BE2C (cell line): ENCODE measurements at places on chromosomes 5 and 9.

GRCh38 chr5:1568201-1568979 lies 44.6 kb upstream of the LPCAT1 start:
- DNase-seq: no peak

- DNase-seq: no peak
Measured at GRCh38 chr5:67243944-67244343, 47.3 kb upstream of the CD180 start.

GRCh38 chr9:68672215-68672614 lies 32.8 kb upstream of the PIP5K1B start:
- no peak for DNase-seq

GRCh38 chr5:75551471-75551870 lies 39.8 kb downstream of the POLK start:
- DNase-seq: no peak

GRCh38 chr9:131867611-131868192 lies 127.8 kb upstream of the RAPGEF1 start:
- DNase-seq: no peak

DNA sequence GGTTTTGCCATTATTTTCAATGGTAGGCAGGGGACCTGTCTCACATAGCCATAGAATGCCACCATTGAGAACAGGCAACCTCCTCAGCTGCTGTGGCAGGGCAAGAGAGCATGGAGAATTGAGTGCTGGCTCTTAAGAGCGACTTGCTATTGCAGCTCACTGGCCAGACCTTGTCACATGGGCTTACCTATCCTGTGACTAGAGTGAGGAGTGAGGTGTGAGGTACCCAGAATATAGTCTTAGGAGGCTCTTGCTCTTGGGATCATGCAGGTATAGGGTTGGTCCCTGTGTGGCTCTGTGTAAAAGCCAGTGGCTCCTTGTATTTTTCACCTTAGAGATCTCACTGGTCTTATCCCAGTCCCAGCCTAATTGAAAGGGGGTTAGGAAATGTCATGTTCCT lies 39.8 kb upstream of the NR3C1 start:
- DNase-seq: no peak

- DNase-seq: no peak
Measured at GRCh38 chr5:118321081-118321480, 667.3 kb downstream of the DTWD2 start.

DNA sequence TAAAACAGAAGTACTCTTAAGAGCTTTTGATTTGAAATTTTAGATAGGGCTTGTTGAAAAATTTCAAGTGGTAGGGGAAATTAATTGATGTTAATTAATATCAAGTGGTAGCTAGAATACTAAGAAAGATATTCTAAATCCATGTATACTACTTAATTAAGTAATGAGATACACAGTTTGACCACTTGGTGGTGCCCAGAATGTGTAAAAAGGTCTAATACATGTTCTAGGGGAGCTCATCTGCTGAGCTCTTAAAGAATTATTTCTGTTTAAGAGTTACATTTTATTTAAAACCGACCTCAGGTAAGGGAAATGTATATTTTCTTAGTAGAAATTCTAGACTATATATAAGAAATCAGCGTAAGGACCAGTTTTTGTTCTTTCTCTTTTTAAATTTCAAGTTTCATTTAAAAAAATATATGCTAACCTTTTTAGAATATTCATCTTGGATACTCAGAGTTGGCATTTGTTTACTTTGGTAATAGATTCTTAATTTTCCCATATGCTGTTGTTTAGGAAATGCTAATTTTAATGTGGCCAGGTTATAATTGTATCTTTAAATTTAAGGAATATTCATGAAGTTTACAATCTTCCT lies 61.5 kb downstream of the LNPEP start:
- DNase-seq: peak; percentile 39

GRCh38 chr5:81767938-81768337 lies 17.0 kb upstream of the SSBP2 start:
- no peak for DNase-seq

DNA sequence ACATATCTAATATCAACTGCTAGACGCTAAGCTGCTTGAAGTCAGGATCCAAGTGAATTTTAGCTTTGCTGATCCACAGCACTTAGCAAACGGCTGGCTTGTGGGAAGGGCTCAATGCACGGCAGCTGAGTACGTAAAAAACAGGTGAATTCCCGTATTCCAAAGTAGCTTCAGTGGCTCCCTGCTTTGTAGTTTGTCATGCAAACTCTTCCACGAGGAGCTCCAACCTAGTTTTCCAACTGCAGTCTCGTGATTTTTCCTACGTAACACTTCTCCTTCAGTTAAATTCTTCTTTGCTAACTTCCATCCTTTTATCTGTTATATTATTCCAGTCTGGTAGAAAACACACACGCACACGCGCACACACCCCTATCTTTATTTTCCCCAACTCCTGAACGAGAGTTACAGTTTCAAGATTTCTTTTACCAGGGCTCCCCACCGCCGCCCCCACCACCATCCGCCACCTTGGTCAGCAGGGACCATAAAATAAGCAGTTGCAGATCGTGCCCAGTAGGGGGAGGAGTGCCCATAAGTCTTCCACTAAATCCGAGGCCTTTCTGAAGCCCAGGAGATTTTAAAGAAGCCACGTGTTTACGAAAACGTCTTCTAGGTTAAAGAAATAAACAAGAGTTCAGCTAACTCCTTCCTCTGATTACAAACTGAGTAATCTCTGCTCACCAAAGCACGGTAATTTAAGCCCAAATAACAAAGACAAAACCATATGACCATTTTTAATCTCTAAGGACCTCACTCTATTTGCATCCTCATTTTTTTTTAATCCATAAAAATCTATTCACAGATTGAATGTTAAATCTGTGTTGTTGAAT lies 34.8 kb upstream of the TRIO start:
- peak; percentile 68 for DNase-seq

- DNase-seq: peak; percentile 28
Measured at GRCh38 chr5:118791926-118792734, 196.2 kb downstream of the DTWD2 start.

GRCh38 chr5:94891565-94891964 lies 273.1 kb downstream of the SLF1 start:
- no peak for DNase-seq

DNA sequence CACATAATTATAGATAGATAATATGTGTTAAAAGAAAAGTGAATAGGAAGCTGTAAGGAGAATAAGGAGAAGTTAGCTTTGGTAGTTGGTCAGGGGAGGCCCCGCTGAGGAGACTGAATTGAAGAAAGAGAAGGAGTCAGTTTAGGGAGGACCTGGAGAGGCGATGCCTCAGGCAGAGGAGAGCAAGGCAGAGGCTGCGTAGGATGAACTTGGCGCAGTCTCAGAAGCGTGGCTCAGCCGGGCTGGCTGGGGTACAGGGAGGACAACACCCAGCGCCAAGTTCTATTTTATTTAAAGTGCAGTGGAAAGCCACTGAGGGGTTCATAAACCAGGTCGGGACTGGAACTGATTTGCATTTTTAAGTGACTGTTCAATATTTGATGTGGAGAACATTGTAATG lies 68.5 kb downstream of the PTCD2 start:
- no peak for DNase-seq

DNA sequence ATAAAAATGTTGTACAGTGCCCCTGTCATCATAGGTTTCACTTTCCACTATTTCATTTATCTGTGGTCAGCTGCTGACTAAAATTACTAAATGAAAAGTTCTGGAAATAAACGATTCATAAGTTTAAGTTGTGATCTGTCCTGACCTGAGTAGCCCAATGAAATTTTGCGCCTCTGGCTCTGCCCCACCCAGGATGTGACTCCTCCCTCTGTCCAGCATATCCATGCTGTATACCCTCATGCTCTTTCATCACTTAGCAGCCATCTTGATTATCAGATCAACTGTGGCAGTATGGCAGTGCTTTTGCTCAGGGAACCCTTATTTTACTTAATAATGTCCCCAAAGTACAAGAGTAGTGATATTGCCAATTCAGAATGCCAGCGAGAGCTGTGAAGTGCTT lies 97.3 kb downstream of the STARD4 start:
- DNase-seq: no peak

DNA sequence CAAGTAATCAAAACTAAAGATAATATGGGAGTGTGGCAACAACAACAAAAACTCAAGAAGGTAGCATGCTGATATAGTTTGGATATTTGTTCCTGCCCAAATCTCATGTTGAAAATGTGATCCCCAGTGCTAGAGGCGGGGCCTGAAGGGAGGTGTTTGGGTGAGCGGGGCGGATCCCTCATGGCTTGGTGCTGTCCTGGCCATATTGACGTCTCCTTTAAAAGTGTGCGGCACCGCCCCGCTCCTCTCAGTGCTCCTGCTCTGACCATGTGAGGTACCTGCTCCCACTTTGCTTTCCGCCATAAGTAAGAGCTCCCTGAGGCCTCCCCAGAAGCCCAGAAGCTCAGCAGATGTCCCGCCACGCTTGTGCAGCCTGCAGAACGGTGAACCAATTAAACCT lies 25.6 kb downstream of the MED27 start:
- no peak for DNase-seq

- no peak for DNase-seq
Measured at GRCh38 chr9:90421786-90422185, 220.8 kb downstream of the DIRAS2 start.

- no peak for DNase-seq
Measured at GRCh38 chr5:148791334-148791667, 35.1 kb upstream of the ADRB2 start.

DNA sequence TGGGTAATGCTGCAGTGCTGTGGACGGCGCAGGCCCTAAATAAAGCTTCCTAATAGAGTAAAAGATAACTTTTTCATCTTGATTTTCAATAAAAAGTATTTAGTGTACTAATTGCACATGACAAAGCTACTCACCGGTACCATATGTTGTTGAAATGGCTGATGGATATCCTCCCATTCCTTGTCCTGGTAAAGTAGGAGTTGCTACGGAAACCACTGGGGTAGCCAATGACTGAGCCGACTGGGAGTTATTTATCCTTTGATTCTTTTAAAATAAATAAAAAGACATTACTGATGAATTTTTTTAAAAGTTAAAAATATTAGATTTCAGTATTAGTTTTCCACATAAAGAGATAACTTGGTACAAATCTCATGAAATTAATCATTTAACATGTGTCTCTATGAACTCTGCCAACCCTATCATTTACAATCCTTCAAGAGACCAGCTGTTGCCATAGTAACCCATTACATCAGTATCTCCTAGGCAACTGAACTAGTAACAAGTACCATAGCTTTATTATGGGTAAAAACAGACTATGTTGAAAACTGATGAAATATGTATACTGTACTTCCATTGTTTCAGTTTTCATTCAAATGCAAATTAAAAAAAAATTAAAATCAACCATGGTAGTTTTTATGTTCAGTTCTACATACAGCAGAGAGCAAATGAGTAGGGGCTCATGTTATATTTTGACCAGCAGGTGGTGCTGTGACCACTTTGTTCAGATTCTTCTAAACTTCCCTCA lies 153.7 kb downstream of the MEF2C start:
- peak; percentile 57 for DNase-seq

- DNase-seq: peak; percentile 83
Measured at GRCh38 chr9:124617477-124618141, 110.4 kb upstream of the NR5A1 start.

- no peak for DNase-seq
Measured at GRCh38 chr9:127444283-127444920, 6.8 kb downstream of the RPL12 start.

DNA sequence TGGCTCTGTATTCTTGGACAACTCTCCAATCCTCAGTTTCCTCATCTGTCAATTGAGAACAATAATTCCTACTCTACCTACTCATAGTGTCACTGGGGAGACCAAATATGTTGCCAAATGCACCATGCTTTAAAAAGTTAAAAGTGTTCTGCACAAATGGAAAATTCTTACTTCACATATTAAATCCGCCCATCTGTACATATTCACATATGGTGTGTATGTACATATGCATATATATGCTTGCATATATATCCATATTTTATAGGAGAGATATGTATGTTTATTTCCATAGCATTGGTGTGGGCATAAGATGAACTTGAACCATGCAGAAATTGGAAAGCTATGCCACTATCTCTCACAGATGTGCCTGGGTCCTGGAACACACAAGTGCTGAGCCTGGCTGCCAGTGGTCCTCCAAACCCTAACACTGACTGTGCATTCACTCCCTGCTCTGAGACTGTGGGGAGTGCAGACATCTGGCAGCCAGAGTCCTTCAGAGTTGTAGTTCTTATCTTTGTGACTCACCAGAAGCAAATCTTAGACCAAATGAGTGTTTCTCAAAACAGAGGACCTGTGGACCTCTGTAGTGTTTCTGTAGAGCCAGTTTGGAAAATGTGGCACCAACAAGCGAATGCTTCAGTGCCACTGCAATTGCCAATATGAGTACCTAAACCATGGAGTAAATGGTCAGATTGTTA lies 168.7 kb downstream of the GRIA1 start:
- DNase-seq: no peak

GRCh38 chr5:86463339-86463738 lies 154.4 kb upstream of the COX7C start:
- DNase-seq: no peak

- no peak for DNase-seq
Measured at GRCh38 chr9:134303601-134304000, 22.7 kb upstream of the RXRA start.

DNA sequence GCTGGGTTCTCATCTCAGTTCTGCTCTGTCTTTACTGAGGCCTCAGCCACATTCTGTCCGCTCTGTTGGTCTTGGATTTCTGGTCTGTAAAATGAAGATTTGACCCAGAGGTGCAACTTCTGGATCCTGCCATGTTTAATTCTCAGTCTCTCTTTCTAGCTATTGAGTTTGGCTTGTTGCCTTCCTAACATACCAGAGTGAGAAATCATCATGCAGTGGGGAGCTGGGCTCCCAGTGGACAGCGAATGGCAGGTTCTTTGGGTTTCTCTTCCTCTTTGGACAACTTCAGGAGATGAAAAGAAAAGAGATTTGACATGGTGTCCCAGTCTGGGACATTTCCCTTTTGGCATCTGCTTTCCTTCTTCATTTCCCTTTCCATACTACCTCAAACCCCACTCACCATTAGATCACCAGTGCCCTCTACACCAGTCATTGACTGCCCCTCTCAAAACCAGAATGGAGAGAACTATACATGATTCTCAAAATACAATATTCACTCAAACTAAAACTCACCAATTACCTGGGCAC lies 334.7 kb downstream of the ACTL7B start:
- DNase-seq: no peak

DNA sequence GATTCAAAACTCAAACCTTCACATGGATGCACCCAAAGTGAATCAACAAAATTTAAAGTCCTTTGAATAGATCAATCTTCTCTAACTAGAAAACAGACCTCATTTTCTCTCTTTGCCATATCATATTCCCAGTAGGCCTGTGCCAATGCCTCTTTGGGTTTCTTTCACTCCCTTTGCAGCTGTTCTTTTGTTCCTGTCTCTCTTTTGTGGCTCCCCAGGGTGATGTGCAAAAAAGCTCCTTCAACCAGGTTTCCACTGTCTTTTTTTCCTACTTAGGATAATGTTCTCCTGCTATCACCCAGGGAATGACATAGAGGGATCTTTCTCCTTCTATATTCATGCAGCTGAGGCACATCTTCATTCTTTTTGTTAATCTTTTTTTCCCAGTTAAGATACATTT lies 54.6 kb downstream of the MARCHF3 start:
- DNase-seq: no peak

GRCh38 chr5:78540335-78541085 lies 108.1 kb downstream of the LHFPL2 start:
- DNase-seq: no peak
